Head of caudate nucleus (tissue), 42 donors: ENCODE measurements at places on chromosomes 3 and 15.

DNA sequence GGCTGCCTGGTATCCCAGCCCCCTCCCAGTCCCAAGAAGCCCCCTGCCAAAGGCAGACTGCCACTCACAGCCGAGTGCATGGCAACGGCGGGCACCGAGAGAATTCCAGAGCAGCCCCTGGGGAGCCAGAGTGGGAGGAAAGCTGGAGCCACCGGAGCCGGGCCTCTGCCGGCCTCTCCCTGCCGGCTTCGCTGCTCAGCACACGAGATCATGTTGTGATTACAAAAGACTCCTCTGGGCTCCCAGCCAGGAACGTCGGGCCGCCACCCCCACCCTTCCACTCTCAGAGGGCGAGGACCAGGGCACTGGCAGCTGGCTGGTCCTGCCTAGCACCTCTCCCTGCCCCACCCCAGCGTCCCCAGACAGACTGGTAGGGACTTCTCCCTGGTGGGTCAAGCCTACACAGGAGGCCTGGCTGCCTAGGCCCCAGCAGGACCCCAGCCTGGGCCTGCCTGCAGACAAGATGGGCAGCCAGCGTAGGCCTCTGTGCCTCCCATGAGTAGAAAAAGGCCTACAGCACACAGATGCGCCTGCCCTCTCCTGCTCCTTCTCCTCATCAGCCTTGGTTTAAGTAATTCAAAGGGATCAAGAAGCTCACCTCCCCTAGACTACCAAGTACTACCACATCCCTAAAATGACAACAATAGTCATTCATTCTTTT lies at the start of gene CCDC9B:
Gene CCDC9B (minus strand): TSS at position 200 of the 661 bp plus-strand sequence. CDS start 120 bp downstream, at position 80.
- peak; percentile 89 for DNase-seq

DNA sequence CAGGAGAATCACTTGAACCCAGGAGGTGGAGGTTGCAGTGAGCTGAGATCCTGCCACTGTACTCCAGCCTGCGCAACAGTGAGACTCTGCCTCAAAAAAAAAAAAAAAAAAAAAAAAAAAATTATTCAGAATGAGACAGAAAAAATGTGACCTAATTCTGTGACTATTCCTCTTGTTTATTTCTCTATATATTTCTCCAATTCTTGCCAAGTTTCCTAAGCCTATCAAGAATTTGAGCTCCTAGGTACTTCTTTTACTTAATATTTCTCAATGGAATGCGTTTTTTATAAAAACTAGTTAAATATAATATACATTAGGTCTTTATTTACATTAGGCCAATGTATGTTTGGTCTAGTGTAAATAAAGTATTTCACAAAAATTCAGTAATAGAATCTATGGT lies 86.8 kb downstream of the NAALADL2 start:
- DNase-seq = no peak

GRCh38 chr3:184740509-184741258 lies 28.8 kb upstream of the MAGEF1 start:
- DNase-seq = peak; percentile 57

GRCh38 chr3:149005416-149005815 lies 14.1 kb downstream of the GYG1 start:
- DNase-seq = no peak

- no peak for DNase-seq
Observed at GRCh38 chr3:10516544-10517452, 11.4 kb upstream of the ATP2B2 start.

- no peak for DNase-seq
Observed at GRCh38 chr15:64954395-64954794, 35.3 kb downstream of the SPG21 start.

DNA sequence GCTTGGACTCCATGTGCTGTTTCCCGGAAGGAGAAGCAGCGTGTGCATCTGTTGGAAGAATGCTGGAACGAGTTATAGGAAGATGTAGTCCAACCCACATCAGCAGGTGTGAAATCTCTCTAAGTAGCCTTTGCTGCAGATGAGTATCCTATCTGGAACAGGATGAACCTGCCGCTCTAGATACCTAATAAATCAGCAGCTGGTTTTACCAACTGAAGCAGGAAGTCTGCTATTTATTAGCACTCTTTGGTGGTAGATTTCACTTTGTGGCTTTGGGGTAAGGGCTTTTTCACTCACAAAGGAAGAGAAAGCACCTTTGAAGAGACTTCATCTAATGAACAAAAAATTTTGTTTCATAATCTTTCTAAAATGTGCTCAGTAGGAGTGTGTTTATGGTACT lies 66.4 kb downstream of the DCUN1D1 start:
- no peak for DNase-seq

GRCh38 chr3:160643994-160644393 lies 33.0 kb upstream of the ARL14 start:
- DNase-seq = no peak

GRCh38 chr3:36075491-36075890 lies 304.8 kb upstream of the STAC start:
- no peak for DNase-seq

- no peak for DNase-seq
Observed at GRCh38 chr3:156448300-156448699, 106.6 kb downstream of the SSR3 start.

GRCh38 chr15:58336161-58336560 lies 95.6 kb upstream of the LIPC start:
- no peak for DNase-seq

DNA sequence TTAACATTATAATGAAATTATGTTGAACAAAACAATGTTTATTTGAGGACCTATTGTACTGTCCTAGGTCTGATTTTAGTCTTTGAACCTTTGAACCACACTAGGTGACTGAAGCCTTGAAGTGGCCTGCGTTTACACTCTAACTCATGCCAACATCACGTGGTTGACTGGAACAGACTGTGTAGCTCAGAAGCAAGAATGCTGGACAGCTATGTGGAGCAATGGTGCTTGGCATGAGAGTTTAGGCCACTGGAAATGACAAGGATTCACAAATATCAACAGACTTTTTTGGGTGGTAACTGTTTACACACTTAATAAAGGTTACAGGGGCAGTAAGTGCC lies 391.5 kb downstream of the RAP2B start:
- DNase-seq = no peak

DNA sequence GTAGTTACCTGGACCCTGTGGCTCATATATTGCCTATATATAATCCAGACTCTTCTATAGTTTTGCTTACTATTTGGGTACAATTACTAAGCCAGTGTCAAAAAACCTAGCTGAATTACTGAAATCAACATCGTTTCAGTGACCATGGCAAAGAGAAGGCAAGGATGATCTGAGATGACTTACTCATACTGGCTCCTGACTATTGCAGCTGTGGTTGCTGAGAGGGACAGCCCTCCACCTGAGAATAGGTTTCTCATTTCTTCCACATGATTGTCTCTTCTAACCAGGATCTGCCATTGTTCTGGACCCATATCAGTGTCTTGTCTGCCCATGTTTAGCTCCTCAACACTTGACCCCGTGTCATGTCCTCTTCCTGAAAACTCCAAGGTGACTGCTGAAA lies 30.2 kb downstream of the CASR start:
- no peak for DNase-seq

DNA sequence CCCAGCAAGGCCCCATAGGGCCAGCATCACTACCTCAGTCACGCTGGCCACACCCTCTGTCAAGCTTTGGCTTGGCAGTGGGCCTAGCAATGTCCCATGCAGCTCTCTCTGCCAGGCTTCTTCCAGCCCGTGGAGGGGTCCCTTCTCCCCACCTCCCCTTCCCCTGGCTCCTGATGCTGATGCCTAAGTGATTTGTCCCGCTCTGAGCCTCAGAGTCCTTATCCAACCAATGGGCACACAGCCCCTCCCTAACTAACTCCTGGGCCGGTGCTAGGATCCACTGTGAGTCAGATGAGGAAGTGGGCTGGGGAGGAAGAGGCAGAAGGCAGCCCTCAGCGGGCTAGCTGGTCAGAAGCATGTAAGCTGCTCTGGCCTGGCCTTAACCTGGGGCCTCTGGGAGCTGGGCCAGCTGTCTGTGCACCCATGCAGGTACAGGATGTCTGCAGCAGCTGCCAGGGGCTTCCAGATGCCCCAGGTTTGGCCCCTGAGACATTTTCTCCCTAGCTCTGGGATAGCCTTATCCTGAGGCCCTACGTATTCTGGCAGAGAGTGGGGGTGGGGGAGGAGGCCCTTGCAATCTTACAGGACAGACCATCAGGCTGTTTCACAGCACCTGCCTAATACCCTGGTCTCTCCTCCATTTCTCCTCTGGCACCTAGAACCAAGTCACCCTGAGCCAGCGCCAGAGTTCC lies 740 bp upstream of the ZBTB47 start:
- peak; percentile 62 for DNase-seq

- DNase-seq = no peak
Observed at GRCh38 chr3:70531063-70531657, 218.7 kb upstream of the MDFIC2 start.

DNA sequence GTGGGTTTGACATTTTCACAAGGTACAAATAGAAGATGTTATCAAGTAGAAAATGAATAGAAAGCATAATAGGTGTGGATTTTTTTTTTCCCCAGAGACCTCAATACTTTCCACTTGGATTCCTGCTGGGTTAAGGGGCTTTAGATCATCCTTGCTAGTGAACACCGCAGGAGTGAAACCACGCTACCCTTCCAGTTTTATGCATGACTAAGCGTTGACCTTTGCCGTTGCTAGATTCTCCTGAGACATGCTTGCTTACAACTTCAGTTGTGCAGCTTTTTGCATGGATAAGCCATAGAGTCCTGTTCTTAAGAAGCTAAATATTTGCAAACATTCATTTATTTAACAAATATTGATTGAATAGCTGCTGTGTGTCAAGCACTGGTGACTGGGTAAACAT lies 299.7 kb upstream of the LMCD1 start:
- no peak for DNase-seq

GRCh38 chr3:72569754-72570440 lies 278.3 kb downstream of the SHQ1 start:
- no peak for DNase-seq

- no peak for DNase-seq
Observed at GRCh38 chr3:184981071-184981470, 169.1 kb downstream of the VPS8 start.

GRCh38 chr15:87348746-87349145 lies 907.8 kb downstream of the NTRK3 start:
- DNase-seq = no peak

GRCh38 chr3:100500320-100500880 lies 8.0 kb downstream of the TMEM45A start:
- no peak for DNase-seq

DNA sequence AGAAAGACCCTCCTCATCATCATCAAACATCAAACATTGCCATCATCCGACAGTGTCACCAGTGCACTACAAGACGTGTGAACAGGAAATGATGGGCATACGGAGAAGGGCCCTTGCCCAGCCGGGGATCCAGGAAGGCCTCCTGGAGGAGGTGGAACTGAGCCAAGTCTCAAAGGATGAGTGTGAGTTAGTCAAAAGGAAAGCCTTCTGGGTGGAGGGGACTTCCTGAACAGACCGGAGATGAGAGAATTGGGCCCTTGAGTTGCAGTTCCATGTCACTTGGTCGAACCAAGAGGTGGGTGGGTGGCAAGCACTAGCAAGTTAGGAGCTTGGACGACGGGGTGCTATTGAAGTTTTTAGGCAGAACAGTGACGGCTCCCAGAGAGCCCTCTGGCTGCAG lies 8.5 kb downstream of the SEMA4B start:
- no peak for DNase-seq

DNA sequence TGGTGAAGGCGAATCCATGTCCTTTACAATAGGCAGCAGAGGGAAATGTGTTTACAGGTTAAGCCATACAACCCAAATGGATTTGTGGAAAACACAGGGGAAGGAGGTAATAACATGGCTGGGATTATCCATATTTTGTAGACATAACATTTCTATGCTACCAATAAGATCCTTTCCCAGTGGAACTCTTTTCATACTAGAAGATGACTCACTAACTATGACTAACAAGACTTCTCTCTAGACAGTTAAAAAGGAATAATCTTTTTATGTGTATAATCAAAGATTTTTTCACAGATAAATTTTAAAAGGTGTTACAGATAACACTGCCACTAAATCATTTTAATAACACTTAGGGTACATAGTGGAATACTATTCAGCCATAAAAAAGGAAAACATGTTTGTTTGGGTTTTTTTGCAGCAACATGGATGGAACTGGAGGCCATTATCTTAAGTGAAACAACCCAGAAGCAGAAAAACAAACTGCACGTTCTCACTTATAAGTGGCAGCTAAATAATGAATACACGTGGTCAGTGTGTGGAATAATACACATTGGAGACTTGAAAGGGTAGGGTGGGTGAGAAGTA lies 39.6 kb downstream of the VPS13C start:
- no peak for DNase-seq

- DNase-seq = no peak
Observed at GRCh38 chr3:31567036-31567435, 34.3 kb downstream of the STT3B start.

DNA sequence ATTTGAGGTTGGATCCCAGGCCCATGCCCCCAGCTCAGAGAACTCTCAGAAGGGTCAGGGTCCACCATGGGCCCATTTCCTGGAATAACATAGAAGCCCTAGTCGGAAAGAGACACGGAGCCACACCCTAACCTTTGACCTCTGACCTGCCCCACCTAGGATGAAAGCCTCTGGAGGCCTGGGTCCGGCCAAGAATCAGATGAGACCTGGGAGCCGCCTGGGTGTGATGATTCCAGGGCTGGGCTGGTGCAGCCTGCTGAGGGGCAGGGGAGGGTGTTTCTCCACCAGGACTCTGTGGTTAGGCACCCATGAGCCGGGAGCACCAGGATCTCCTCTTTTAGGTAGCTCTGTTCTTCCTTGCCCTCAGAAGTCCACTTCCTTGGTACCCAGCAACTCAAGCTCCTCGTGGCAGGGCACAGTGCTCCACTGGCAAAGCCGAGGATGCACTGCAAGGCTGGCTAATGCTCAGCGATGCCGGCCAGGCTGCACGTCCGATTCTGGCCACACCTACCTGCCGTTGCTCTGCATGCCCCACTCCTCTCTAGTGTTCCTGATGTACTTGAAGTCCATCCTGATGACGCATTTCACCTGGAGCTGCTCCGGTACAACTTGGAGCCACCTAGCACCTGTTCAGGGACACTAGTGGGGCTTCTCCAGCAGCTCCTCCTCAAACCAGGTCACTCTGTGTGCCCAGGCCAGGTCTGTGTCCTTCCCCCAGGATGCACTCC lies 57.4 kb downstream of the ZNF445 start:
- DNase-seq = no peak

GRCh38 chr3:55297245-55297644 lies 189.9 kb downstream of the WNT5A start:
- DNase-seq = no peak

DNA sequence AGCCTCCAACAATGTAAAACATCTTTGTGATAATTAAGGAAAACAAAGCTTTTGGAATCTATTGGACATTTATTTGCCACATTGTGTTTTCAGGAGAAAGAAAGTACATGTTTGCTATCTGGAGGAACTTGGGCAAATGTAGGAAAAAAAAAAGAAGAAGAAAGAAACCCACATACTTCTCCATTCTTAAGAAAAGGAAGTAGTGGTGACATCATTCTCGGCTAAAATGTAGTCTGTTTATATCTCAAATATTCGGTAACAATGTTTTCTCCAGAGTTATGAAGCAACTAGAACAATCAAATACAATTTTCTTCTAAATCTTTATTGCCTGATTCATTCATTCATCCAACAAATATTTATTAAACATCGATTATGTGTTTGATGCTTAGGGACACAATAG lies 2.3 kb upstream of the TGFBR2 start:
- DNase-seq = no peak
